ENCODE measurements at places on chromosomes 5 and 9.

- DNase-seq, result no peak
Measured at GRCh38 chr9:551986-552929, 289.2 kb upstream of the DMRT1 start.

- DNase-seq, result no peak
Measured at GRCh38 chr5:150108711-150109514, 22.6 kb upstream of the CSF1R start.

DNA sequence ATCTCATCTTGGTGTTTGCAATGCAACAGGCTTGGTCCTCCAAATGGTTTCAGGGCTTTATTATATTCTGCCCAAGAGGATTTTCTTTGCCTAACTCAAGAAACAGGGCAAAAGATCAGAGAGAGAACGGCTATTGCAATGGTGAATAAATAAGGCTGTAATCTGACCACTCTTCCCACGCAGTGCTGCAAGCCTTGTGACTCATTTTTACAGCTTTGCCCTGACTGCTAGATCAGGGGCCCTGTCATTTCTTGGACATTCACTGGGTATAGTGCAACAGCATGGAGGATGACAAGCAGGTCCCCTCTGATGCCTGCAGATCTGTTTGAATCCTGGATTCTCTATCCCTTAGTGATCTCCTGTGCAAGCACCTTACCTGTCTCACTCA is 459.1 kb downstream of the EBF1 start:
- DNase-seq, result no peak

DNA sequence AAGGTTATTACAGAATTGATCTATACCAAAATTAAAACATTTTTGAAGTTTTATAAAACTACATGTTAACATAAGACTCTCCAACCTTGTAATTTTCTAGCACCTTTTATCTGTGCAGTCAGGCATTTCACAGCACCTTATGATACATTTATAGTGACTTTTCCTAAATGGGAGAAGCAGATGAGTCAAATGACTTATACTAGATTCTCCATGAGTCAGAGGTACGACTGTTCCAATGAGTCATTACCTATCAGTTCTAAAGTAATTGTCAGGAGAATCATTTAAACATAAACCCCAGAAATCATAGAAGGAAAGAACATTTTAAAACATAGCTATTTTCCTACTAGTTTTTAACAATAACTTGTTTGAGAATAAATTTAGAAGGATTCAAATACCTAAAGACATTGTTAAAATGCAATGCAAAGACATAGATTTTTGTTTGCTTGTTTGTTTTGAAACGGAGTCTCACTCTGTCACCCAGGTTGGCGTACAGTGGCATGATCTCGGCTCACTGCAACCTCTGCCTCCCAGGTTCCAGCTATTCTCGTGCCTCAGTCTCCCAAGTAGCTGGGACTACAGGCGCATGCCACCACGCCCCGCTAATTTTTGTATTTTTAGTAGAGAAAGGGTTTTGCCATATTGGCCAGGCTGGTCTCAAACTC is 34.7 kb upstream of the DMXL1 start:
- no peak for DNase-seq

All from stimulated activated CD4-positive, alpha-beta T cell treated with anti-CD3 and anti-CD28 coated beads, Interleukin-4, amount 100 ng/mL, for 24 hours (primary cell).